Chondrocyte (in vitro differentiated cells): ENCODE measurements at places on chromosomes 1 and 21. TPM values are rescaled to one million over a fixed set of nuclear protein-coding genes. Genes with fewer than 3 reads are reported as not detected.

The OR2AK2 gene
- total RNA-seq = not detected in 3 replicates

The PADI1 gene
- total RNA-seq = 0.41 to 0.97 TPM (median 0.70 TPM) in 3 replicates

The CD1B gene
- total RNA-seq = not detected in 3 replicates

The HSPB7 gene
- 61.2 to 160 TPM (median 160 TPM) in 3 replicates for total RNA-seq

The CYP4Z1 gene
- total RNA-seq = not detected in 3 replicates

The CD84 gene
- not detected in 3 replicates for total RNA-seq

The TP73 gene
- total RNA-seq = 0.05 to 0.58 TPM in 2 of 3 replicates, not detected in the other

The WDR64 gene
- 0.17 TPM in 1 of 3 replicates, not detected in the others for total RNA-seq

The HTR6 gene
- not detected in 3 replicates for total RNA-seq

The ADGRB2 gene
- 11.9 to 20.4 TPM (median 12.2 TPM) in 3 replicates for total RNA-seq

The ALX3 gene
- total RNA-seq = not detected in 3 replicates

The FYB2 gene
- 0.10 TPM in 1 of 3 replicates, not detected in the others for total RNA-seq

The CHIA gene
- not detected in 3 replicates for total RNA-seq

DNA sequence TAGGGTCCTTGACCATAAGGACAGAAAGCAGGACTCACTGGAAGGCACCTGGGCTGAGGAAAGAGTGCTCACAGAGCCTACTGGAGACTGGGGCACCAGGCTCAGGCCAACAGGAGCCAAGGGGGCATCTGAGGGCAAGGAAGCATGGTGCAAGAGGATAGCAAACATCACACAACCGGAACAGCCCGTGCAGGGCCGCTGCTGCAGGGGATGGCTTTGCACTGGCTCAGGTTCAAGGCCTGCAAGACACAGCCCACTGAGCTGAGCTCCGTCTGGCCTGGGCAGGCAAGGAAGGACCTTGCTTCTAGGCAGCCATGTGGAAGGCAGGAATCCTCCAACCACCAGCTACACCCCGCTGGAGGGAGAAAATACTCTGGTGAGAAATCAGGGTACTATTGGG, 59.8 kb upstream of the KIF26B start:
- no peak for DNase-seq

DNA sequence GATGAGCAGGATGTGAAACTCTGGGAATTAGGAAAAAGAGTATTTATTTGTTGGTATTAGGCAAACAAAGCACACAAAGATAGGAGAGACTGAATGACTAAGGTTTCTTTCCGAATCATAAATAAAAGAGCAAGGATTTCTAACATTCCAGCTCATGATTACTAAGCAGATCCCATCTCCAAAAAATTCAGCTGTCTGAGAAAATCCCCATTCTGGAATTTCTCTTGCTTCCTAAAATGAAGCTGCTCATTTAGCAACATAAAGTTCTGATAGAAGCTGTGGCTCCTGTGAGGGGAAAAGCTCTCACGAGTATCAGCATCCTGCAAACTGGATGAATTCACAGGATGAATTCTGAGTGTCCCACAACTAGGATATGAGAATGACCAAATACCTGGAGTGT, 6.7 kb upstream of the SH2D5 start:
- DNase-seq = no peak

DNA sequence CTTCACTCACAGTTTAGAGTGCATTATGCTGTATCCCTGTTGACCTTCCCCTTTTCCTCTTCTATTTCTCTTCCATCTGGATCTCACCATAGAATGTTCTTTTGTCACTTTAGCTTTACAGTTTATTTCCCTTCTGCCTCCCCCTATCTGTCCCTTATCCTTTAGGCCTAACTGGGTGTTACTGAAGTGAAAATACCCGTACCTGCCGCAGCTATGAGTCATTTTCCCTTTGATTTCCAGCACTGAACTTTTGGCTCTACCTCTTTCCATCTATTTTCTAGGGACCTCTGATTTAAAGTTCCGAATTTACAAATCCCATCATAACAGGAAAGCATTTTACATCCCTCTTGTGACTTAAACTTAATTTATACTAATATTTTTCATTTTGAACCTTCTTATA, 19.7 kb downstream of the ITSN1 start:
- DNase-seq = no peak

- no peak for DNase-seq
Observed at GRCh38 chr1:199083680-199084079, 444.8 kb downstream of the PTPRC start.

GRCh38 chr1:181089676-181090544, 1.4 kb downstream of the IER5 start:
- DNase-seq = peak; percentile 93

GRCh38 chr21:18244671-18245463, at the start of gene CHODL:
Gene CHODL, plus strand, starts transcription at chr21:18244833. Its CDS starts 391 bp downstream, at chr21:18245224.
- no peak for DNase-seq

- no peak for DNase-seq
Observed at GRCh38 chr1:31423418-31423947, 10.5 kb downstream of the SERINC2 start.

DNA sequence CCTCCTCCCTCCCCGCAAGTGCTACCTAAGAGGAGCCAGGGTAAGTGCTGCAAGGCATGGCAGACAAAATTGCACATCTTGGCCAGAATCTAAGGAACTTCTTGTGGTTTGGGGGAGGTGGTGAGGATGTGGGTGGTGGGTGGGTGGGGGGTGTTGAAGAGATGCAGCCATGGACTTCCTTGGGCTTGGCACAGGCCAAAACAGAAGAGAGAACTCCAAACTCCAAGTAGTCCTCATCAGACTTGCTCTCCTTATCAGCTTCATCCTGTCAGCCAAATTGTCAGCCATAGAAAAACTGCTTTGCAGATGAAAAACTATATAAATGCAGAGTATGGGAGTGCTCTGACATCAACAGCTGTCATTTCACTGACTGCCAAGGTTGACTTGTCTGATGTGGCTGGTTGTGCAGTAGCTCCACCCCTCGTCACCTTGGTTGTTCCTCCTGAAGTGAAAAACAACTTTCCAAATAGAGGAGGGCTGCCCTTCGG, 7.1 kb downstream of the AMIGO1 start:
- DNase-seq = no peak

DNA sequence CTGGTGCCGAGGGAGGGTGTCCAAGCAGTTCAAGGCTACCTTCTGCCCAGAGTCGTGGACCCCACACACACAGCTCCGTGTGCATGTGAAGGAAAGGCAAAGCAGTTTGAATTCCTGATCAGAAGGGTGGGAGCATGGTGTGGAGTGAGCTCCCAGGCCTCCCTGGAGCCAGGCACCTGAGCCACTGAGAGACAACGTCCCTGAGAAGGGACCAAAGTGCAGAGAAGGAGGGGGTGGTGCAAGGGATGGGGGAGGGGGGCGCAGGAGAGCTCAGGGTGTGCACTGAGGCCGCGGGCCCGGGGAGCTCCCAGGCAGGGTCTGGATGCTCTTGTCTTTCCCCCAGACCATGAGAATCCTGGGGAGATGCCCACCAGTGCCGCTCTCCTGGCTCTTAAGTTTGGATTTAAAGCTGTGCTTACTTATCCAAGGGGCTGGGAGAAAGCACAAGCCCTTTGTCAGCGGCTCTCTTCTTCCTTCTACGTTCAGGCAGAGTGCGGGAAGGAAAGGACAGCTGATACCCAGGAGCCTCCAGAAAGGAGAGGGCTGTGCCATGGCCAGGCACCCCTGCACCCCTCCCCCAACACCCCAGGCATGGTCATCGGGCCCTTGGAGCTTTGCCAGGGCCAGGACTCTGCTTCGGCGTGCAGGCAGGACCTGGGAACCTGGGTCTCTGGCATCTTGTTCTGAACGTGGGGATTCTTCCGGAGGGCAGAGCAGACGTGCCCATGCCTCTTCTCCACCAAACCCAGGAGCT, 24.1 kb downstream of the ACTA1 start:
- DNase-seq = no peak

DNA sequence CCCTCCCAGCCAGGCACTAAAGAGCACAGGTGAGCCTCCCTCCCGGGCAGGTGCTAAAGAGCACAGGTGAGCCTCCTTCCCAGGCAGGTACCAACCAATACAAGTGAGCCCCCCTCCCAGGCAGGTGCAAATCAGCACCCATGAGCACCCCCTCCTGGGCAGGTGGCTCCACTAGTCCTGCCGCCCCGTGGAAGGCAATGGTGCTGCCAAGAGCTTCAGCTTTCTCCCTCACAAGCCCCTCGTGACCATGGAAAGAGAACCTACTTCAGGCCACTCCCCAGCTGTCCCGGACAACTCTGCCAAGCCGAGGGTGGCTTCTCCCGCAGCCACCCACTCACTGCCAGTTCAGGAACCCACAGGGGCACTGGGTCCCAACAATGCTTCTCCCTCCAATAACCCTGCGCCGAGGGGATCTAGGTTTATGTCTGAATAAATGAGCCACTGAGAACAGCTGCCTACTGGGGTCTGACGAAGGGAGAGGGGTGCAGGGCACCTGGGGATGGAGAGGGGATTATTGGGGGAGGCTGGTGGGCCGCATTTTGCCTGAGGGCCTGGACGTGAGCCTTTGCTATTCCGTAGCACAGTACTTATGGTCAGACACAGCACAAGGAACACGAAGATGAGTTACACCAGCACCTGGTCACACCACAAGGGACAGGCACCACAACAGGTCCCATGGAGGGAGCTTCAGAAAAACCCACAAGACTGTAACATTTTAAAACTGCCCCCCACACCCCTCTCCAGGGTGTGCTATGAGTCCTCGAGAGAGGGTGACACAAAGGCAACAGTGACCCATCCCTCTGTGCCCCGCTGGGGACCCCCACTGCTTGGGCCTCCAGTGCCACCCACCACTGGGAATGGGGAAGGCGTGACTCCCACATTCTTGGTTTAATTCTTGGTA, 46.3 kb downstream of the PRDM15 start:
- peak; percentile 50 for DNase-seq

GRCh38 chr1:190608282-190608681, 130.6 kb upstream of the BRINP3 start:
- no peak for DNase-seq

GRCh38 chr1:213680677-213681325, 307.0 kb upstream of the PROX1 start:
- DNase-seq = no peak

GRCh38 chr1:156859523-156860112, 701 bp upstream of the INSRR start:
- DNase-seq = no peak

DNA sequence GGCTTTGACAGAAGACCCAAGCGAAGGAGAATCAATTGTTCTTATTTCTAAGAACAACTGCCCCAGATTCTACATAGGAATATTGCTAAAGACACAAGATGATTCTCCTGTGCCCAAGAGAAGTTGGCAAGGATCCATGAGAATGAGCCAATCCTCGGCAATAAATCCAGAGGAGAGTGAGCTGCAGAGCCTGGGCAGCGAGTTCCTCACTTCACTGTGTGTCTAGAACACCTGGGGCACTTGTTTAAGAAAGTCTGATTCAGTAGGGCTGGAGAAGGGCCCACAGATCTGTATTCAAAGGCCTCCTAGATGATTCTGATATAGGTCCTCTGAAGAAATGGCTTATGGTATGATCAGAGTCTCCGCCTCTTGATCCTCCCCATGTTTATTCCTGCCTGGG, 31.8 kb downstream of the GADD45A start:
- DNase-seq = no peak

DNA sequence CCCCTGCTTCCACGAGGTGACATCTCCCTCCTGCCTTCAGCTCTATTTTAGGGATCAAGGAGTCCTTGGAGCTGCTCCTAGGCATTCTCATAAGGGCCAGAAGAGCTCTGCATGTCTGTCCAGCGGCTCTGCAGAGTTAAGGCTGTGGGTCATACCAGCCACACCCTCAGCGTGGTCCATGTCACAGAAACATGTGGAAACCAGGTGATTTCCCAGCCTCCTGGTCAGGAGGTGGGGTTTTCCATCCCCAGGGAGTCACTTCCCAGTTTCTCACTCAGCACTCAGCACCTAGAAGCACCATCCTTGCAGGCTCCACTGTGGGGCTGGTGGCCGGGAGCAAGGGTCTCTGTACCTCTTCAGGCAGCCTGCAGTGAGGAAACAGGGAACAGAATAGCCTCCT, 1.4 kb upstream of the TNFRSF1B start:
- no peak for DNase-seq

GRCh38 chr1:217897100-217897499, 266.0 kb downstream of the SPATA17 start:
- DNase-seq = no peak

- no peak for DNase-seq
Observed at GRCh38 chr1:224044420-224044819, 69.5 kb upstream of the FBXO28 start.

GRCh38 chr21:16708101-16708835, 804.6 kb upstream of the CXADR start:
- no peak for DNase-seq
